ENCODE measurements at places on chromosomes 4 and X.

GRCh38 chr4:16914208-16914607, 15.8 kb upstream of the LDB2 start:
- DNase-seq = no peak

DNA sequence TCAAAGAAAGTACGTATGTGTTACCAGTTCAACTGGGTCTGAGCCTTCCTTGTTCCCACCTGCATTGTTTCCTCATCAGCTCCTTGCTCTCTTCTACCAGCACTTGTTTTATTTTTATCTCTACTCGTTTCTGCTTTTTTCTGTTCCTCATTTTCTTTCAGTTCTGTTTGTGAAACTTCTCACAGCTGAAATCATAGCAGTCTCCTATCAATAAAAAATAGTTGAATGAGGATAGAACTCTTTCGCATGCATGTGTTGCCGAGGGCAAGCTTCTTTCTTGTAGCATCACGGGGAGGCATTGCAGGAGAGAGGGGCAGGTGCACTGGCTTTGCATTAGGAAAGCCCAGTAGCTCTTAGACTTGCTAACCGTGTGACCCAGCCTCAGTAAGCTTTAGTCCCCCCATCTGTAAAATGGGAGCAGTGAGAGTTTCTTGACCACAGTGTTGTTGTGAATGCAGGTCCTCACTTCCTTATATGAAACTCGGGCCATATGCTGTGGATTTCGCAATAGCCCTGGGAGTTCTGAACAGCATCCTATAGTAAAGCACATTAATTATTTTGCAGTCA, 24.7 kb downstream of the OFD1 start:
- DNase-seq = no peak

DNA sequence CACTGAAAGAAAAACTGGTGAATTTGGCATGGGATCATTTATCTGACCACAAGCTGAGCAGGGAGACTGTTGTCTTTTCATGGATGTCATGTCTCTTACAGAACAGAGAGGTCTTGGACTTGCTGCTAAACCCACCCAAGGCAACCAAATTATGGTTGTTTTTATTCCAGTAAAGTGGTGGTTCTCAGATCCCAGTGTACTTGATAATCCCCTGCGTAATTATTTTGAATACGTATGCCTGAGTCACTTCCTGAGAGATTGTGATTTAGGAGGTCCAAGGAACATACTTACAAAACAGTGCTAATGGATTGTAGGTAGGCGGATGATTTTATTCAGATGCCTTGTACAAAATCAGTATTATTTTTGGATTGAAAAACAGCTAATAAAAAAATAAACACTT, 585.6 kb downstream of the IL1RAPL1 start:
- no peak for DNase-seq

DNA sequence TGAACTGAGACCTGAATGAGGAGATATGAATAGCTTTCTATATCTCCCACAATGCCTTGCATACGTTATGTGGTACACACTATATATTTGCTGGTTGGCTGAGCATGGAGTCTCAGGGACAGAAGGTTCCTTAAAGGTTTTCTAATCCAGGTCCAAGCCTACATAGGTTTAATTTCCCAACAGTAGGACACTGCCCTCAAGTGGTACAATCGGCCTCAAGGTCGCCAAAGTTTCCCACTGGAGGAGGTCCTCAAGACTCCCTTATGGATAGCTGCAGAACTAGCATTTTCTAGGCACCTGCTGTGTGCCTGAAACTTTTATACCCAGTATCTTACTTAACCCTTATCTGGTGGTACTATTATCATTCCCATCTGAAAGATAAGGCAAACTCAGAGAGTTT, 21.0 kb upstream of the EFNB1 start:
- DNase-seq = no peak

DNA sequence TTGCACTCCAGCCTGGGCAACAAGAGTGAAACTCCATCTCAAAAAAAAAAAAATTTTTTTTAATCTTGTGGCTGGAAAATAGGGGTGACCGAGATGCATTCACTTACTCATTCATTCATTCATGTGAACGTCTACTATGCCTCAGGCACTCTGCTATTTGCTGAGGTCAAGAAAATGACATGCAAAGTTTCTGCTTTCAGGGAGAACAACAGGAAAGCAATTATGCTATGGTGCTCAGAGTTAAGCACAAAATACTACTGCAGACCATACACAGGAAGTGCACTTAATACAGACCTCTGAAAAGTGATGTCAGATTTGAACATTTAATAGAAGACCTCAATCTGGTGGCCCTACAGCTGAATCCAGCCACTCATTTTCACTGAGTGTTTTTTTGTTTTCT, 59.6 kb upstream of the DUSP21 start:
- no peak for DNase-seq

GRCh38 chr4:101846550-101846949, 56.0 kb downstream of the BANK1 start:
- no peak for DNase-seq

DNA sequence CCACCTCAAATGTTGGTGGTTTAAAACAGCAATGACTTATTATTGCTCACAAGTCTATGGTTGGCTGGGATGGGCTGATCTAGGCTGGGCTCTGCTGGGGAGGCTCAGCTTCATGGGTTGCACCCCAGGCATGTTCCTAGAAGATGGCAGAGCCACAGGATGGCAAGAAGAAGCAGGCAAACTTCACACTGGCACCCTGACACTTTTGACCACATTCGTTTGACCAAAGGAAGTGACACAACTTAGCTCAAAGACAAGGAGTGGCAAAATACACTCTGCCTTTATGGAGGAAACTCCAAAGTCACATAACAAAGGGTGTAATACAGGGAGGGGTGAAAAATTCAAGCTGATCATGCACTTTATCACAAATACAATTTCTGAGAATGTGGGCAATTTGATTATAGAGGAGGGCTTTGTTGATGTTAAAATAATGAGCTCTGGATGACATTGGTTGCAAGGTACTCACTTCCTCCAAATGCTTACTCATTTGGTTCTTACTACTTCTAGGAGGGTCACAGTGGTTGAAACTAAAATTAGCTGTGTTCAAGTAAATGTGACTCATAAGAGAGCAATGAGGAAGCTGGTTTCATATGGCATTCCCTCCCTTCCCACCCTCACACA, 249.2 kb upstream of the RPS6KA3 start:
- DNase-seq = no peak

GRCh38 chr4:22881411-22881810, 188.7 kb downstream of the GBA3 start:
- no peak for DNase-seq

DNA sequence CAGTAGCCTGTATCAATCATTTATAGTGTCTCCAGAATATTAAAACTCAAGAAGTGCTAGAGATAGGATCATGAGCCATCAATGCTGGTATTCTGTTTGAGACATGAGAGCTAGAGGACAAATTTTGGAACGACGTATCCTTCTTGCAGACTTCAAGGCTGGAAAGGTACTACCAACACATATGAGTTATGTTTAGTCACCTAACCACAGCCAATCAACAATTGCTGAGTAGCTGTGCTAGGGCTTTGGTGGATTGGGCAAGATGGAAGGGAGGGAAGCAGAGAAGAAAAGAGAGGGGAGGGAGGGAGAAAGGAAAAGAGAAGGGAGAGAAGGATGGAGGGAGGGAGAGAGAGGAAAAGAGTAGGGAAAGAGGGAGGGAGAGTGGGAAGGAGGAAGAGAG, 21.6 kb upstream of the RAI2 start:
- no peak for DNase-seq

- DNase-seq = no peak
Observed at GRCh38 chrX:69161786-69162349, 3.4 kb downstream of the PJA1 start.

DNA sequence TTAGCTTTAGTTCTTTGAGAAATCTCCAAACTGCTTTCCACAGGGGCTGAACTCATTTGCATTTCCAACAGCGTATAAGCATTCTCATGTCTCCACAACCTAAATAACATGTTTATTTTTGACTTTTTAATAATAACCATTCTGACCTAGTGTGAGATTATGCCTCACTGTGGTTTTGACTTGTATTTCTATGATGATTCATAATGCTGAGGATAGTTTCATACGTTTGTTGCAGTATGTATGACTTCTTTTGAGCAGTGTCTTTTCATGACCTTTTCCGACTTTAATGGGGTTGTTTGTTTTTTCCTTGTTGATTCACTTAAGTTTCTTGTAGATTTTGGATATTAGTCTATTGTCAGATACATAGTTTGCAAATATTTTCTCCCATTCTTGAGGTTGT, 1833.0 kb upstream of the PCDH10 start:
- no peak for DNase-seq

- no peak for DNase-seq
Observed at GRCh38 chrX:48509245-48509590, 426 bp downstream of the PORCN start.

GRCh38 chrX:148784137-148784536, 283.7 kb downstream of the AFF2 start:
- DNase-seq = no peak

- DNase-seq = no peak
Observed at GRCh38 chr4:74527049-74527448, 82.1 kb downstream of the AREG start.

DNA sequence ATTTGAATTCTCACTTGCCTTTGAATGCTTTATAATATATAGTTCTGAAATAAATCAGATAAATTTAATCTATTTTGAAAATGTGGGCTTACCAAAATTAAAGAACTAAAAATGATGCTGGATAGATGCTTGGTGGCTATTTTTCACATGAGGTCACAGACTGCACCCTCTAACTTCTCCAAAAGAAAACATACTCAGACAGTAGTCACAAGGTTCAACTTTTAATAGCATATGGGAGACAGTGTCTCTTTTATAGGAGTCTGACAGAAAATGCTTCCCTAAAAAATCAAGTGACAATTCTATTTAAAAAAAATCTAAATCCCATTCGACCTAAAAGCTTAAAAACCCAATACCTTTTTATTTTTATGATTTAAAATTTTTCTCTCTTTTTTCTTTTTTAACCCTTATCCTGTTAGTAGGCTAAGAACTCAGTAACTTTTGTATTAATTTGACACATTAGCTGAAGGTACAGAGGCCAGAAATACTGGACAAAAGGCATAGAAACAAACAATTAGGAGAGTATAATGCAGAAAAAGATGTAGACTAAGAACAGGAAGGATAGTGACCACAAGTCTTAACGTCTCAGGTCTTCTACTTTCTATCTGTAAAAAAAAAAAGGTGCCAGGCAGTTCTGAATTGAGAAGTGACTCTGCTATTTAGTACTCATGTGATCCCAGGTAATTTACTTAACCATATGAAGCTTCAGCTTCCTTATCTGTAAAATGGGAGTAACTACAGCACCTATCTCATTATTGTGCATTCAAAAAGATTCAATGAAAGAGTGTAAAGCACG, 7.6 kb downstream of the TIGD4 start:
- DNase-seq = no peak

DNA sequence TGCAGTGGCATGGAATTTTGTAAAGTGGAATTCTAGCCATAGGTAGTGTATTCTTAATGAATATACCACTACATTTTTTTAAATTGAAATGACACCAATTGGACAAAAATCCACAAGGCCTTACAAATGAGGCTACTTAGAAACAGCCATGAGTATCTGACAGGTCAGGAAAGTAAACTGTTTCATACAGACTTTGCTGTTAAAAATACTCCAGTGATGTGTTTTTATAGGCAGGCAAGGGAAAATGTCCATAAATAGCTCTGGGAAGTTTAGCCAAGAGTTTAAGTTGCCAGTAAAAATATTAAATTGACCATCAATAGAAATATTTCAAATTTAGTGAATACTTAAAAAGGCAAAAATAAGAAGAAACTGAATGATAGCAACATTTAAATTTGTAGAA, 41.8 kb upstream of the PDLIM5 start:
- no peak for DNase-seq

DNA sequence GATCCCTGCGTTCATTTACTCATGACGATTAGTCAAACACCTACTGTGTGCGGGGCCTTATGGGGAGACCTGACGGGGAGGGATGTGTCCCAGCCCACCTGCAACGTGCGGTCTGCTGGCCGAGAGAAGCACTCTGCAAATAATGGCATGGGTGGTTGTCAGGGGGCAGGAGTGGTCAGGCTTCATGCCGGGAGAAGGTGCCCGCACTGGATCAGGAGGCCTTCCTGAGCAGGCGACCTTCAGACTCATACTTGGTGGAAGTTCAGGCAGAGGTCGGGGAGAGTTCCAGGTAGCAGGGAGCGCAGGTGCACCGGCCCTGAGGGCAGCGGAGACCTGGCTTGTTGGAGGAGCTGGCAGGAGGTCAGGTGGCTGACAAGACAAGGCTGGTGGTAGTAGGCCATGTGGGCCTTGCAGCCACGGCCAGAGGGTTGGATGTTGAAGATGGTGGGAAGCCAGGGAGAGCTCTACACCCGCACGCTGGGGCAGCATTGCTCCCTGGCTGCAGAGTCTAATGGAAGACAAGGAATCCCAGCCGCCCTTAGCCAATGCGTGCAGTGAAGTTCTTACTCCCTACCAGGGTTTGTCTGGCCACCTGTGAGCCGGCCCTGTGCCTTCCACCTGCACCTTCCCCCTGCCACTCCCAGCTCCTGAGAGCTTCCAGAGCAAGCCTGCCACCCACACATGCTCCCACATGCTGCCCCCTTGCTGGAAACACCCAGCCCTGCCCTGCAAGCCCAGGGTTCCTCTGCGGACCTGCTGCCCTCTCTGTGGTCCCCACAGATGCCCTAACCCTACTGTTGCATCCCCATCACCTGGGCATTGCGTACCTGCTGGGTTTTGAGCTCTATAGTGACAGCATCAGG, 97.3 kb downstream of the PSAPL1 start:
- DNase-seq = no peak

DNA sequence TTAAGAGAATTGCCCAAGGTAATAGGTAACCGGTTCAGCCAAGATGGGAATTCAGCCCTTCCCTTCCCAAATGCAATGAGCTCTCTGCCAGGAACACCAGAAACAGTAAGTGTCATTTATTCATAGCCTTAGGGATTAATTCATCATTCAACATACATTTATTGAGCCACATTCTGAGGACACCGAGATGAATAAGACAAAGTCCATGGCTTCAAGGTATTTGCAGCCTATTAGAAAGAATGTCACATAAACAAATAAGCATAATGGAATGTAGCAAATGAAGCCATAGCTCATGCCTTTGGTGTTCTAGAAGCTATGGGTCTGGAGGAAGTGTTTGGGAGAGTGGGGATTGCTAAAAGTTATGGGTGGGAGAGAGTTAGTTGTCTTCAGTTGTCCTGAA, 6.3 kb upstream of the TAB3 start:
- DNase-seq = no peak

GRCh38 chr4:166044871-166045270, 171.8 kb downstream of the TLL1 start:
- no peak for DNase-seq
